Smooth muscle cell of the brain vasculature (primary cell): ENCODE measurements at places on chromosomes 11 and 22.

DNA sequence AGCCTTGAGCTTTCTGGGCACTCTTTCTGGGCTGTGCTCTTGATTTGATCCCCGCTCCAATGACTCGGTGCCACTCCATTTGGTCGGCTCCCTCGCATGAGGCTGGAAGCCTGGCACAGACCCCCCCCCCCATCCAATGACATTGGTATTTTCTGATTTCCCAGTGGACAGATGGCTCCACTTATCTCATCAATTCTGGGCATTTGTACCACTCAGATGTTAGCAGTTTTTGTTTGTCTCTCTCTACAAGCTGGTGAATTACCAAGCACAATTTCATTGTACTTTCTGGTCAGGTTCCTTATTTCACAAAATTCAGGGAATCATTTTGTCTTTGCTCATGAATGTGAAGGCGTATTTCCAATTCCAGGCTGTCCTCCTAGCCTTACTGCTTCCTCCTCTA is 9.1 kb downstream of the DNAL4 start:
- no peak for DNase-seq

DNA sequence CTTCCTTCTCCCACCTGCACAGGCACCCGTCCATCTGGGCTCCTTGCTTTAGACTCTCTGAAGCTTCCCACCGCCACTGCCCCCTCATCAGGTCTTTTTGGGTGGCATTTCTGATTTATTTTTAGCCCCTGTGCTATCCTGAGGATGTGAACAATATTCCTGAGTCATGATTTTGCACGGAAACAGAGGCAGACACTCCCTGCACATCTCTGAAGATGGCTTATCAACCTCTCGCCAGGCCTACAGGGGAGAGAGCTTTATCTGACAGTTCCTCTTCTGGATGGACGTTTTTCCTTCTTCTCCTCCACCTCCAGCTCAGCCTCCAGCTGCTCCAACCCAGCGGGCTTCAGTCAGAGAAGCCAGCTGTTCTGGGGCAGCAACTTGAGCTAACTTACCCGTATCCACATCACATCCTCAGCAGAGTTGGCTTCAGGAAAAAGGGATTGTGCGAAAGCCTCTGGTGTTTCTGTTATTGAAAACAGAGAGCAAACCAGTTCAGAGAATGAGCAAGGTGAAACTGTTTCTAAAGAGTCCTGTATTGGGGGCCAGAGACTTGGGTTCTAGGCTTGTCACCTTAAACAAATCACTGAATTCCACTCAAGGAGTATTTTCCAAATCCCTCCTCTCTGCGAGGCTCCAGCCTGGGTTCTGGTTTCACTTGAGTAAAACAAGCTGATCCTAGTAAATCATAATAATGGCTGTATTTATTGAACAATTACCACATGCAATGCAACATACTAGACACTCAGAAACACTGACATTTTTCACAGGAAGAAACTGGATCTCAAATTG is 33.1 kb upstream of the ETS1 start:
- no peak for DNase-seq

DNA sequence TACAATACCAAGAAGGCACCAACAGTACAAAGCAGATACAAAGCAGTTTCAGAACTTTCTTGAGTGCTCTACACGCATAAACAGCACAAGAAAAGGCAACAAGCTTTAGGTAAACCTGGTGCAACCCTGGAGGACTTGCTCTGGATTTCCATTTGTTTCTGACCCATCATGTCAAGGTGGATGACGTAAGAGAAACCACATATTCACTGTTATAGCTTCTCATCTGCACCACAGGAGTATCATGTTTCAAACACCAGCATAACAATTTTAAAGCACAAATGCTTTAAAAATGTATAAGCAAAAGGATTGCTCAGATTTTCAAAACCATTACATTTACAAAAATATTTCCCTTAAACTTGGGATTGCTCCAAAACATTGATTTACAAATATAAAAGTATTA is 25.0 kb upstream of the YPEL1 start:
- no peak for DNase-seq

DNA sequence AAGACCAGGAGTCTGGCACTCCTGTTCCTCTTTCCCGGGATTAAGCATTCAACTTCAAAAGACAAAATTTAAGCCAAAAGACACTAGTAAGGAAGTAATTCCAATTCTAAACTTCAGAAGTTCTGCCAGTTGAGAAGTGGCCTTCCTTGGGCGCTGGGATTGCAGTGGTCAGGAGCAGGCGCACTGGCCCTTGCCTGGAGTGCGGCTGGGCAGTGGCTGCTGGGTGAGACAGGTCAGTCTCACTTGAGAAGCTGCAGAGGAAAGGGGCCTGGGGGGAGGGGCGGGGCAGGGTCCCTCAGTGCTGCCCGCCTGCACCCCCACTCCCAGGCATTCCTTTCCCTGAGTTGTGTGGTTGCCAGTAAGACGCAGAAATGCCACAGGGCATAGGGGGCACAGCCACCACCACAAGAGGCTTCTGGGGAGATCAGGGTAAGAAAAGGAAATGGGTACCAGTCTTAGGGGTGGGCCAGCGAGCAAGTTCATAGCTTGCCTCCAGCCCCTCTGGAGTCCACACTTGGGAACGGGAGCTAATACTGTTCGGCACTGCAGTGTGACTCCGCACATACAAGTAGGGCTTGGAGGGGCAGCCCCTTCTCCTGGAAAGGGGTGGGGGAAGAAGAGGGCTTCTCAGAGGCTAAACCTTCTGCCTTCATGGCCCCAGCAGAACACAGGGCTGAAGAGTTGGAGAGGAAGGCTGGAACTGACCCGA is 5.5 kb downstream of the MRPL49 start:
- no peak for DNase-seq

GRCh38 chr22:23207729-23208393 is 27.6 kb downstream of the BCR start:
- no peak for DNase-seq

DNA sequence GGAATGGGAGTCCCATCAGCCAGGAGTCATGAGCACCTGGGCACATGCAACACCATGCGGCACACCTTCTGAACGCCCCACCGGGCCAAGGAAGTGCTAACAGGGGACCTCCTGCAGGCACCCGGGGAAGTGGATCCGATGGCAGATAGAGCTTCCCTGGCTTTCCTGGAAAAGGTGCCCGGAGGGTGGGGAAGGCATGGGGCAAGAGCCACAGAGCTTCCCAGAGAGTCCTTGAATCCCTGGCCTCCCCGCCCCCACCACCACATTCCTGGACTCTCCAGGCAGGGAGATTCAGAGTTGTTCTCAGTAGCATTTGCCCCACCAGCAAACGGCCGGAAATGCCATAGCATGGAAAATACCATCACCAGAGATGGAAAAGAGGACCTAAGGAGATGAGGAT is 8.3 kb downstream of the TRIM29 start:
- DNase-seq: no peak

DNA sequence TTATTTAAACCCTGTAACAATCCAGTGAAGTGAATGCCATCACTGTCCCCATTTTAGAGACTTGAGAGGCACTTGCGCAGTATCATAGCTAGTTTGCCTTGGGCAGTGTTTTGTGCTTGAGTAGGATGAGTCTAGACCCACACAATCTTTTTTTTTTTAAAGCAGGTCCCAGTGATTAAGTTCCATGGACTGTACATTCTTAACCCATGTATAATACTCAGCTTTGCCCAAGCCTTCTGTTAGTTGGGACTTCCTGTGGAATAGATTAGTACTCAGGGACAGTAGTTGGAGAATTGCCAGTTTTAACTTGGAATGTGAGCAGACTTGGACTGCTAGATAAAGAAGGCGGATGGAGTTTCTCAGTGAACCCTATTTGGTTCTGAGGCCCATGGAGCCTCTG is 108.6 kb upstream of the RASSF10 start:
- DNase-seq: peak; percentile 18

- no peak for DNase-seq
These were observed 108.6 kb downstream of the INSC start for GRCh38 chr11:15223318-15223717.

GRCh38 chr22:43302531-43303041 is 40.6 kb downstream of the SCUBE1 start:
- DNase-seq: no peak

DNA sequence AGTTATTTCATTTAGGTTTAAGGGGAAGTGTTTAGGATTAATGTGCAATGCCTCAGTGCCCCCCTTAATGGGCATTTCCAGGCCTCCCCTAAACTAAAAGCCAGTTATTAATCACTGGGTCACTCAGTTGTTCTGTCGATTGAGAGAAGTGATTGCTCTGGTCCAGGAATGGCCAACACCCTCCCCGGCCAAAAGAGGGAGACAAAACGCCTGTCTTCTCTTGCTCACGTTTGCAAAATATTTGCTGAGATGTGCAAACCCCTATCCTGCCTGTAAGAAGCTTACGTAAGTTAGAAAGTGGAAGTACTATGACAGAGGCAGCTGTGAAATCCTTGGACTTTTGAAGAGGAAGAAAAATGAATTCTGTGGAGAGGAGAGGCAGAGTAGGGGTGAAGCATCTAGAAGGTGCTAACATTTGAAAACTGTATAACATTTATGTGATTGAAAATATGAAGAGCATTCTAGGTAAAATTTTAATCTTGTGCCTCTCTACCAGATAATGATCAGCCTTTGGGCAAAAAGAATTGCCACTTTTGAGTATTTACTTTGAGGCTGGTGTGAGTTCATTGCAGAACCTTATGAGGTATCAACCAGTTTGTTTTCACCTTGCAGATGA is 37.7 kb downstream of the NTM start:
- no peak for DNase-seq

GRCh38 chr11:43558146-43558545 is 122.4 kb upstream of the HSD17B12 start:
- no peak for DNase-seq

DNA sequence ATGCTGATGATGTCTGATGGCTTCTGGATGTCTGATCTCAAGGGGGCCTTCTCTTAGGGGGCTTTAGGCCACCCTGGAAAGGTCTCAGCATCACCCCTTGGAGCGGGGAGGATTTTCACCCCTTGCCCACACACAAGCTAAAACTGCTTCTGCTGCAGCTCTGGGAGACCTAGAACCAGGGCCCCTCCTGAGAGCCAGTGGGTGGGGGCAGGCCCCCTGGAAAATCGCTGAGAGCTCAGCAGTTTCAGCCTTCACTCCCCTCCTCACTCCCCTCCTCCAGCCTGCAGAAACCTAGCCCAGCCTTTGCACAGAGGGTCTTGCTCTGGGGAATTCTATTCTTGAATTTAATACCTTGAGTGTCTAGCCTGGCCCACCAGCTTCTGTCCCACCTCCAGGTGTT is 17.2 kb downstream of the CD6 start:
- no peak for DNase-seq

DNA sequence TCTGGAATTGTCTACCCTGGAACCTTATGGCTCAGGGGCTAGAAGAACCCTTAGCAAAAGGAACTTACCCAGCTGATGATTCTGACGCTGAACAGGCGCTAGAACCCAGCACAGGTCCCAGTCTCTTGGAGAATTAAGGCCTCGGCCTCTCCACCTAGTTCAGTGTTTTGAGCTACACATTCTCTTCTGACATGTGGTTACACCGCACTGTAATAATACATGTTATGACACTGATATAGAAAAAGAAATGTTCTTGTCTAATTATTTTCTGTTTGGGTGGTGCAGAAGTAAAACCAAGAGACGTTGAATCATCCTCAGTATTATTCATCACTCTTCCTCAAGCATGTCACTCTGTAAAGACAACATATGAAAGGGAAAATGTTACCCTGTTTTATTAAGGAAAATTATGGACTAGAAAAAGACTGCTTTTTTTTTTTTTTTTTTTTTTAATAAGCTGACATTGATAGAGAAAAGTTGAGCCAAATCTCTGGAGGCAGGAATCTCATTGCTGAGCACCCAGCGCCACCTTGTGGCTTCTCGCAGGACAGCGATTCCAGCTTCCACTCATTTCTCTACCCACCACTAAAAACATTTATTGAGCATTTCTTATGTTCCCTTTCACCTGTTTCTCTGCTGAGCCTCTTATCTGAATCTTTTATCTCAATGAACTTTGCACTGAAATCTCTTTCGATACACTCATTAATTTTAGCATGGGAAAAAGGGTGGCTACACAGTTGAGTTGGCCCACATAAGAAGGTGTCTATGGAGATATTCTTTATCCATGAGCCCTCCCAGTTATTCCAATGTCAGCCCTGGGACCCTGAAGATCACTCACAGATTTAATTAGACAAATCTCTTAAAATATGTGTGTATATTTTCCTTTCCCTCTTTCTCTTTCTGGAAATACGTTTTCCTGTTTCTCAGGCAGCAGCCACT is 12.6 kb upstream of the APLNR start:
- DNase-seq: peak; percentile 24

DNA sequence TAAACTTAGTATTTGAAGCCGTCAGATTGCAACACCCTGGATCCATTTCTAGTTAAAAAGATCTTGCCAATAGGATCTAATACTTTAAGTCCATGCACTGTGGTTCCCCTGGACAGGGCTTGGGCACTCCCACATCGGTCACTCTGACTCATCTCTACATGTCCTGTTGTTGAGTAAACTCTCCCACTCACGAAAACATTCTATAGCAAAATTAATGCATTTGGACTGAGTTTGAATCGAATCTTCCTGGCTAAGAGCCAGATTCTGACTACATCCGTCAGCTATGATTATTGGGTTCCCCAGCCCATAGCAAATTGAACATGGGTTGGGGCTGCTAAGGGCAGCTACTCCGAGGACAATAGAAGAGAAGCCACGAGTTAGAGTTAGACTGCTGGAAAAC is 182.1 kb upstream of the SORL1-AS1 start:
- DNase-seq: no peak

GRCh38 chr11:11843642-11844041 is 1.9 kb downstream of the USP47 start:
- no peak for DNase-seq

DNA sequence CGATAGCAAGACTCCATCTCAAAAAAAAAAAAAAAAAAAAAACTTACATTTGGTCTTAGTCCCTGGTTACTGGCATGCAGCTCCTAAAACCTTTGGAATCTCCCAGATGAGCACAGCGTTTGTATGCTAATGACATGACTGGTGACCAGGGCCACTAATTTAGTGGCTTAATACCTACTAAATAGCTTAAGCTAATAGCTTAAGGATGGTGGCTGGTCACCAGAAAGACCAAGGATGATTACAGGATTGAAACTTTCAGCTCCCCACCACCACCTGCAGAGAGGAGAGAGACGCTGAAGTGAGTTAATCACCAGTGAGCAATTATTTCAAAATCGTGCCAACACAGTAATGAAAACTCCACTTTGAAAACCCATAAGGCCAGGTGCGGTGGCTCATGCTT is 37.1 kb downstream of the DENND5A start:
- no peak for DNase-seq

DNA sequence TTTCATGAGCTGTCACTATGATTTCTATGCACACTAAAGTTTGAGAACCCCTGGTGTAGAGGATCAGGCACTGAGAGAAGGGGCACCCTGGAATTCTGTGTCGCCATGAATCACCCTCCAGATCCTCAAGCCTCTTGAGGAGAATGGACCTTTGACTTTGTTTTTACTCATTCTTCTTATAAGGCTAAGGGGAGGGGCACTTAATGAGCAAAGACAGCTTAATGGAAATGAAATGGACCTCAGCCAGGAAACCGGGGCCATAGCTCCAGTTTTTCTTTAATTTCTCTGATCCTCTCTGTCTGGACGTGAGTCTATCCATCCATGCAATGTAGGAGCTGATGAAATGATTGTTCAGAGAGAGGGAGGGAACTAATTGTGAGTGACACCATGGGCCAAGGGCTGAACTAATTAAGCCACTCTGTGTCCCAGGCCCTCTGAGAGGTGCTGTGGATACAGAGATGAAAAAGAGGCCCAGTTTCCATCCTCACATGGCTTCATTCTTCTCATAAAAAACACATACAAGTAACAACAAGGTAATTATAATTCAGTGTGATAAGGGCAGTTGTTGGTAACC is 32.8 kb downstream of the OR2AT4 start:
- no peak for DNase-seq
